ENCODE measurements at places on chromosomes 11 and 22.

DNA sequence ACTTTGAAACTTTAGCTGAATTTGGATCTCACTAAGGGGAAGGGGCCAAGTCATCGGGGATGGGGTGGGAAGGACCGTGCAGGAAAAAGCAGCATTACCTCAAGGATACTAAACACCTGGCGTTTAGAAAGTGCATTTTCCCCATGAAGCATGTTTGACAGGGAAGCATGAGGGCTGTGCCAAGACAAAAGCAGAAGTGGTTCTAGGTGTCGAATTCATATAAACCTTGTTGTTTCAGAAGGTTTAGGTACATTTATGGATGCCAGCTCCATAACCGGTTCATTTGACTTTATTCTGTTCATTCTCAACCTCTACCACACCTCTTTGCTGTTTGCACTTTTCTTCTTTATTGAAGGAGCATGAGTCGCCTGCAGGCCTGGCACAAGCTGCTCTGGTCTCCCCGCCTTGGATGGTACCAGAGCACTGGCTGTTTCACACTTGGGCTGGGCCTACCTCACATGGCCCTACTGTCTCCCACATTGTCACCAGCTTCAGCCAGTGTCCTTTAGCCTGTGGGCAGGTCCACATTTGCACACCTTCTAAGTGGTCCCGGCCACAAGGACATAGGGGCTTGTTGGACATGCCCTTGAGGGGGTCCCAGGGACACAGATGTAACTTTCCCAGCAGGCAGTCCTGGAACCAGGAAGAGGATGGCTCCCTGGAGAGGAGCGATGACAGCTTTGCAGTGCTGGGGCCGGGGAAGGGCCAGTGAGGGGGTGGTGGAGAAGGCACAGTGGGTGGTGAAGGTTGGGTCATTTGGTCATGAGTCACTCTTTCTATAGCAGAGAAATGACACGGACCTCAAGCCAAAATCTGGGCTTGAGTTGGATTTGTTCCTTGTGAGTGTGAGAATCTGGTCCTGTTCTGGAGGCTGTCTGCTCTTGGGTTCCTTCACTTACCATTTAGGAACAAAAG is 3.2 kb upstream of the ST14 start:
- DNase-seq: no peak

- no peak for DNase-seq
Observed at GRCh38 chr11:67349036-67349435, 4.3 kb downstream of the POLD4 start.

DNA sequence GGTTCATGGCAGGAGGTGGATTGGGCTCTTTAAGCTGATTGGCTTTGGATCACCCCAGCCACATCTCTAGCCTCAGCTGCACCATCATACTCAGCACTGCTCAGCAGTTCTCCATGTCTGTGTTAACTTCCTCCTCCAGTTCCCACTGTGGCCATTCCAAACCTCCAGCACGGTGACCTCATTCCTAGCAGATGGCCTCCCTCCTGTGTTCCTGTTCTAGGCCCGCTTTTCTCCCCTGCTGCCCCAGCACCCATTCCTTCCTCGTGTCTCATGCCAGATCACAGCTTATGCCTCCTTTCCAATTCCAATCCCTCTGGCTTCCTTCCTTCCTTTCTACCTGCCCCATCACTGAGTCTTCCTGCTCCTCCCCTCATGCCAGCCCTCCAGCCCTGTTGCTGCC is 96.1 kb downstream of the MICAL2 start:
- no peak for DNase-seq

GRCh38 chr11:10444725-10445315 is 10.2 kb upstream of the AMPD3 start:
- no peak for DNase-seq

DNA sequence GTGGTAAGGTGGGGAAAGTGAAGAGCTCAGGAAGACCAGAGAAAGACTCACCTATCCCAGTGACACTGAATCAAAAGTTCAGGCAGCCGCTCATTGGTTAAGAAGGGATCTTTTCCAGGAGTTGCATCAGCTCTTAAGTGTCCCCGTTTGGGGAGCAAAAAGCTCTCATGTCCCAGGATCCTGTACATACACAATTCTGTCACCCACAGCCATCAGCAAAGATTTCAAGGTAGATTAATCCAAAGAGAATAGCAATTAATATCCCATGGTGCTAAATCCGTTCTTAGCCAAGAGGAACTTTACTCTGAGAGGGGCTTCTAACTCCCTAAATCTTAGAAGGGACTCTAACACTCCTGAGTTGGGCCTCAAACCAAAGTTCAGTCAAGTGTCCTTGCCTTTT is 19.3 kb downstream of the FOLR3 start:
- DNase-seq: no peak

DNA sequence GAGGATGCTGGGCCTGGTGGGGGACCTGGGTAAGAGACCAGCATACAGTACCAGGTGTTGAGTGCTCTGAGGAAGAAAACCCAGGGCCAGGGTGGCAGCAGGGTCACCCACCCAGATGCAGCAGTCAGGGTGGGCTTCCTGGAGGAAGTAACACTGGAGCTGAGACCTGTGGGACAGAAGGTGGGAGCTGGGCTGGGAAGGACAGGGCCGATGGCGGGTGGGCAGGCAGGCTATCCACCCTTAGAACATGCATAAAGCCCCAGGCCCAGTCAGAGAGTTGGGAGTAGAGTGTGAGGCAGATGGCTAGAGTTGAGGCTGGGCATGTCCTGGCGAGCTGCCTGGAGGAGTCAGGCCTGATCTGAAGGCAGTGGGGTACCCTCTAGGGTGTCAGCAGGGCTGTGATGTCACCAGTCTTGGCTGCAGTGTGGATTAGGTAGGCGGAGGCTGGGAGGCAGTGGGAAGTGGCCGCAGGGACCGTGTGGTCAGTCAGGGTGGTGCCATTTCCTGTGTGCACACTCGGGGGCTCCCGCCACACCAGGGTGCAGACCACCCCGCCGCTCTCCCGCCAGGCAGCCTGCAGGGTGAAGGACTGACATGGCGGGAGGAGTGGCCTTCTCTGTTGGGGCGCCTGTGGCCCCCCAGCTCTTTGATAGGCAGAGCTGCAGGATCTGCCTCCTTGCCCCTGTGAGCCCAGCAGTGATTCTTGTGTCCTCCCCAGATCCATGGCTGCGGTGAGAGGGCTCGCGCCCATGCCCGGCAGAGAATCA is 35.3 kb downstream of the IGHMBP2 start:
- DNase-seq: no peak

- no peak for DNase-seq
Observed at GRCh38 chr11:80096736-80097135, 655.9 kb upstream of the TENM4 start.

DNA sequence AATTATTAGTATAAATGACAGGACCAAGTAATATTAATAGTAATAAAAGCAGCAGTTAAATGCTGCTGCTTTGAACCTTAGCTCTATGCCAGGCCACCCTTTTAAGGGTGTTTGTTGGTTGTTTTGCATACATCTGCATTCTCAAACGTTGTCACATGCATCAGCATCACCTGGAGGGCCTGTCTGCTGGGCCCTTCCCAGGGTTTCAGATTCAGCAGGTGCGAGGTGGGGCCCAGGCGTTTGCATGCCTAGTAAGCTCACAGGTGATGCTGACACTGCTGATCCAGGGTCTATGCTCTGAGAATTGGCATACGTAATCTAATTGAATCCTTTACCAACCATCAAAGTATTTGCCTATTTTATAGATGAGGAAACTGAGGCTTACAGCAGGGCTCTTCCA is 246.5 kb downstream of the CADM1 start:
- no peak for DNase-seq

DNA sequence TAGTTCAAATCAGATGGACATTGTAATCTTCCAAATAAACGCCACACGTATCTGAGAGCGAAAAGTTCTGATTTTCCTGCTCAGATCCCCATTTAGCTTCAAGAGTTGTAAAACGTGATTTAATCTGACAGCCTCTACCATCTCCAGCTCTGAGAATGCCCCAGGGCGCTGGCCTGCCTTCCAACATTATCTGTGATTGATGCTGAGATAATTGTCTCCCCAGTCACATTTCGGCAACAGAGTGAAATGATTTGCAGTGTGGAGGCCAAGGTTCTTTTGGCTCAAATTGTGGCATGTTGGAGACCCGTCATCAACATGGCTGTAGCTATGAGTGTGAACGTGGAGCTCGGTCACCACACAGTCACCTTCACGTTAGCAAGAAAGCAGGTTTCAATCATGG is 283.4 kb downstream of the BRD1 start:
- no peak for DNase-seq

- no peak for DNase-seq
Observed at GRCh38 chr22:45708145-45708544, 36.5 kb downstream of the ATXN10 start.

- no peak for DNase-seq
Observed at GRCh38 chr11:43818220-43818619, 62.4 kb upstream of the ALKBH3 start.

GRCh38 chr11:130814440-130815096 is 101.7 kb downstream of the SNX19 start:
- DNase-seq: no peak

GRCh38 chr22:39598017-39598965 is 27.7 kb downstream of the CACNA1I start:
- DNase-seq: no peak

DNA sequence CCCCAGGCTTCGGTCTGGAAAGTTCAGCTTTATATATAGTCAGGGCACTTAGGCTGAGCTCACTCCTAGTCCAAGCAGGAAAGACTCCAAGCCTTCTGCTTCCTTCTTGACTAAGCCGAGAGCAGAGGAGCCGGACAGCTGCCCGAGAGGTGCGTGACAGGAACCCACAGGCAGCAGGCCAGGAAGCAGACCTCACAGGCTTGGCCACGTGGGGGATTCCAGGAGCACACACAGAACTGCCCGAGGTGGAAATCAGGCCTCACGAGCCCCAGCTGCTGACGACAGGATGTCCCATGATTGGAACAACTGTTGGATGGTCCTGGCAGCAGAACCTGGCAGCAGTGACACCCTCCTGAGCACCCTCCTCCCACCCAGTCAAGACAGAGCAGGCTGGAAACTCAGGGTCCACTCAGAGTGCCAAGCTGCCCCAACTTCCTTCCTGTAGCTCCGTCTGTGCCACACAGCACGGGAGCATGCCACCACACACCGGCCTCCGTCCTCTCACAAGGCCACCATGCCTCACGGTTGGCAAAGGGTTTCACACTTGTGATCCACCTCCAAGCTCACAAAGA is 5.4 kb downstream of the PLA2G6 start:
- peak; percentile 37 for DNase-seq

- no peak for DNase-seq
Observed at GRCh38 chr11:10887307-10887706, 29.5 kb upstream of the ZBED5 start.

DNA sequence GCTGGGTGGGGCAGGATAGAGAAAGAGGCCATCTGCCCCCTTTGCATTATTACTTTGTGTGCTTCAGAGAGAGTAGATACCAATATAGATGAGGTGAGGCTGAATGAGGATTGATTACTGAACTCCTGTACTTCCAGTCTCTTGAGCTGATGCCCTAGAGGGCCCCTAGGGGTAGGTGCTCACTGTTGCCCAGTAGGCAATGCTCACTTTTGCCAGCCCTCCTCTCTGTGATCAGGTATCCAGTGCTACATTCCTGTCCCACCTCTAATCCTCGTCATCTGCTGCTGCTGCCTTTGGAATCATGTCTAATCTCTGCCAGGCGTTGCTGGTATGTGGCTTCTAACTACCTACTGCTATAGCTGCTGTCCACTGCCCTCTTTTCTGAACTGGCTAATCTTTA is 57.2 kb downstream of the CCDC83 start:
- DNase-seq: no peak

All from amygdala (tissue), 56 donors.